HAP-1 (cell line): ENCODE measurements at places on chromosomes 3 and 15.
A peak's percentile ranks its signal among the peaks of the same experiment; 100 is the strongest.

GRCh38 chr3:7205535-7205934, 344.6 kb downstream of the GRM7 start:
- no peak for DNase-seq

DNA sequence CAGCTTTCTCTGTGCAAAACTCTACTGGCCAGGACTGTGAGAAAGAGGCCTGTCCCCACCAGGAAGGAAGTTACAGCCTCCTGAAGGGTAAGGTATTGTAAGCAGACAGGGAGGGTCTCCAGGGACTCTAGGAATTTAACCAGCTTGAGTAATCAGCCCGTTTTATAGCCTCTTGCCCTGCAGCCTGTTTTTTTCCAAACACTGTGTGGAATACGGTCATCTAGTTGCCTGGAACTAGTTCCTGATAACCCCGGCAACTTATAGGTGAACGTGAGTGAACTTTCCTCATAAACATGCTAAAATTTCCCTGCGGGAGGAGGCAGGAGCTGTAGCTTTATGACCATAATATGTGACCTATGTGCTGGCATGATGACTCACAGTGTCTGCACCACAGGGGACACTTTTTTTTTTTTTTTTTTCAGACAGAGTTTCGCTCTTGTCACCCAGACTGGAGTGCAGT, 60.1 kb upstream of the DAZL start:
- peak; percentile 77 for DNase-seq

DNA sequence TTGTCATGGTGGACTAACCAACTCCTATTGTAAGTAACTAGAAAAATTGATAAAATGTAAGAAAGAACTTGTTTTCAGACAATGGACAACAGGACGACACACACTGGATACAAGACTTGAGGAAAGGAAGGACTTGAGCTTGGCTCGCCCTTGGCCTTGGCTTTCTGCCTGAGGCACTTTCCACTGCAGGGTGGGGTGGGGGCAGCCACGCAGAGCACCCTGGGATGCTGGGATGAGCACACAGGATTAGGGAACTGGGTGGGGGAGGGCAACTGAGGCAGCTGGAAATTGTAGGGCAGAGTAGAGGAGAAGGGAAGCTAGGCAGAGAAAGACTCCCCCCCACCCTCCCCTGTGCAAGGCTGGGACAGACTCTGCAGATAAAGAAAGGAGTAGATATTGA, 25.5 kb upstream of the HHATL start:
- DNase-seq = peak; percentile 52

DNA sequence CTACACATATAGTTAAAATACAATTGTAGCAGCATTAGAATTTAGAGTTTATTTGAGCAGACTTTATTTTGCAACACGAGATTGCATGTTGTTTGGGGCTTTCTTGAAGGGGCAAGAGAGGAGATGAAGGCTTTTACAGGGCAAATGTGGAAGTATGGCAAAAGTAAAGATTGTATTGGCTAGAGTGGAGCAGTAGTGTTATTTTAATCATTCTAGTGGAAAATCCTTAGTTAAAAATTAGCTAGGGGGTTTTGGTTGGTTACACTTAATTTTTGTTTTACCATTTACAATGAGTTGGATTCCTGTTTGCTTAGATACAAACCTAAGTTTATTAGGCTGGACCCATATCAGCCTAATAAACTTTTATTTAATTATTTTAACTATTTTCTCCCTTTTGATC, 4.6 kb downstream of the OR5H15 start:
- no peak for DNase-seq

GRCh38 chr3:17039594-17039993, 154.8 kb downstream of the PLCL2 start:
- DNase-seq = no peak
